Renal cortex interstitium (tissue), 15 donors: ENCODE measurements at places on chromosomes 6 and 20. TPM values are rescaled to one million over a fixed set of nuclear protein-coding genes. Genes with fewer than 3 reads are reported as not detected.
A peak's percentile ranks its signal among the peaks of the same experiment; 100 is the strongest.

- no peak for DNase-seq
Observed at GRCh38 chr20:48440916-48441315, 386.9 kb downstream of the PREX1 start.

- DNase-seq: peak; percentile 40
Observed at GRCh38 chr6:79947191-79948186, at the start of gene ELOVL4. ELOVL4 (minus strand) TSS chr6:79947553; CDS start chr6:79947279, 274 bp downstream.

- DNase-seq: no peak
Observed at GRCh38 chr6:108524528-108525248, 36.0 kb upstream of the FOXO3 start.

GRCh38 chr6:143513410-143513809 lies 1.9 kb upstream of the FUCA2 start:
- no peak for DNase-seq

DNA sequence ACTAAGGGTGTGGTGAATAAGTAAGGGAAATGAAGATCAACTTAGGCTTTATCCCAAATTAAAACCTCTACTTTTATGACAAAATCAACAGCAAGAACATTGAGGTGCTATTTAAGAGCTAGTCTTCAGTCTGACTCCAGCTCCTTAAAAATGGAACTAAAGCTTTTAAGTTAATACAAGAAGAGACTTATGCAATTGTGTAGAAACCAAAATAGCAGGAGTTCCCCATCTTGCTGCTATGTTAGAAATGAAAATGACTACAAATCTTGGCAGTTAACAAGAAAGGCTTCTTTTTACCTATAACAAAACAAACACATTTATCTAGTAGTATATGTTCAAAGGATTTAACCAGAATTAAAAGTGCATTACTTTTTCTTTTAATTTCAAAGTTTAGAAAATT lies 25.7 kb downstream of the HMGN3 start:
- DNase-seq: no peak

GRCh38 chr6:1461207-1461606 lies 71.8 kb downstream of the FOXF2 start:
- DNase-seq: no peak

- no peak for DNase-seq
Observed at GRCh38 chr6:25485821-25486534, 166.0 kb upstream of the SCGN start.

The CD93 gene
- 38.1 TPM for polyA plus RNA-seq

The TAGAP gene
- polyA plus RNA-seq: 0.67 TPM

The DSP gene
- 90.2 TPM for polyA plus RNA-seq

The RAD21L1 gene
- not detected for polyA plus RNA-seq
